ENCODE measurements at places on chromosomes 3 and 15.

- DNase-seq: no peak
Observed at GRCh38 chr3:157405457-157405856, 31.2 kb upstream of the PTX3 start.

GRCh38 chr3:120908795-120909601, 993 bp downstream of the STXBP5L start:
- no peak for DNase-seq

DNA sequence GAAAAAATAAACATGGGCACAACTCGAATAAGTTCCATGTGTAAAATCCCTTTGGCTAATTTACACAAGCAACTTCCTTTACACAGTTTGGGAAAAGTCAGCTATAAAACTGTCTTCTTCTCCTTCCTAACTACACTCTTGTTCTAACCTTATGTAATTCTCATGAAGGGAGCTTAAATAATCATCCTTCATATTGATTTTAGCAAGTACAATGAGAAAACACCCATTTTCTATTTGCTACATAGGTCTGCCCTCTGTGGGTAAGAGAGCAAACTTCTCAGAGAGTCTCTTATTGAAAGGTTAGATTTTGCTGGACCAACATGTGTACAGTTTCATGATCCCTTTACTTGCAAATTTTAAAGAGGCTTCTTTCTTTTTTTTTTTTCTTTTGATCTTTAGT, 398.5 kb downstream of the ROBO1 start:
- no peak for DNase-seq

DNA sequence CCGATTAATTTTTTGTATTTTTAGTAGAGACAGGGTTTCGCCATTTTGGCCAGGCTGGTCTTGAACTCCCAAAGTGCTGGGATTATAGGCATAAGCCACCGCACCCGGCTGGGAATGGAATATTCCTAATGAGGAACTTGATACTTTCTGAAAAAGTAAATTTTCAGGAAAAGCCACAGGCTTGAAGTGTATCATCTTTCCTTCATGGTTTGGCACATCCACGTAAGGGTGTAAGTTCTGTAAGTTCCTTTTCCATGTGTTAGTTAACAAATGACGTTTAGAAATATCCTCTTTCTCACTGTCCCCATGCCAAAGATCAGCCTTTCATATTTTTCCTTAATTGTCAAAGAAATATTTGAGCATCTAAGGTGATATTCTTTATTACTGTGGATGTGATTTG, 24.9 kb downstream of the TMEM45A start:
- no peak for DNase-seq

GRCh38 chr3:55059027-55059629, 131.3 kb upstream of the LRTM1 start:
- DNase-seq: no peak

GRCh38 chr3:52068055-52068571, 11.7 kb upstream of the DUSP7 start:
- no peak for DNase-seq

- DNase-seq: no peak
Observed at GRCh38 chr3:174266476-174266875, 592.7 kb upstream of the NAALADL2 start.

GRCh38 chr3:41662288-41662687, 299.6 kb downstream of the ULK4 start:
- DNase-seq: no peak

DNA sequence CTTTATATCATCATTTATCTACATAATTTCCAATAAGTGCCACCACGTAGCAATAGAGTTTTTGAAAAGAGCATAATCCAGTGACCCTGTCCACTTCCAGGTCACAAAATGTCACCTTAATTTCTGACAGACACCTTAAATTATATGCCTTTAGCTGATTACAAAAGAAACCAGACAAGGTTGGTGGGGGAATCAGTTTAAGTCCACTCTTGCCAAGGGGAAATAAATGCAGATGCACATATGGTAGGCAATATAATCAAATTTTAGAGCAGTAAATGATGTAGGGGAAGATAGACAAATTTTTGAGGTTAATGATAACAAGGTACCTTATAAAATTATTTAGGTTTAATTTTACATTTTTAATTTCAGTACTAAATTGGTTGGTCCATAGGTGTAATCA, 253.5 kb downstream of the ZIC1 start:
- no peak for DNase-seq

DNA sequence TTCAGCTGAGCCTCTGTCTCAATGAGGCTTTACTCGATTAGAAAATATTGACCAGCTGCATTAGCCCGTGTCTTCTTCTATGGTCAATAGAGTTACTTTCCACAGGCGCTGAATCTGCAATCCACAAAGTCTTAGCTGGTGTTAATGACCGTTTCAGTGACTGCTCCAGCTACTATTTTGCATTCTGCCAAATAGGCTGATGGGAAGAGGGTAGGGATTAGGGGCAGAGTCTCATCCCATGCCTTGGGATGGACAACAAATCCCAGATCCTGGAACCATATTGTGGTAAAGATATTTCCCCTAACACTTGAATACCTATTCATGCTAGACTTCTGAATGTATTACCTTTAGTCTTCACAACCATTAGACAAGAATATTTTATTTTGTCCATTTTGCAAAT, 29.5 kb upstream of the MAGI1 start:
- no peak for DNase-seq

DNA sequence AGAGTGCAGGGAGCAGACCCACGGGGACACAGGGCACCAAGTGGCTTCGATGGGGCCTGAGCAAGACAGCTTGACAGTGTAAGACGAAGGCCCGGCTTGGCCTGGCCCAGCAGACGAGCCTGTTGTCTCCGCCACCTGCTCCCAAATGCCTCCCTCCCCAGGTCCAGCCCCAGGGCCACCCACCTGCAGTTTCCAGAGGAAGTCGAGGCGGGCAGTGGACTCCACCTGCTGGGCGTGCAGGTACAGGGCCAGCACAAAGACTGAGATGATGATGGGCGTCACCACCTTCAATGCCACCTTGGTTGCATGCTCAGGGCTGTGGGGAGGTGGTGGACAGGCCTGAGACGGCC, 94.1 kb downstream of the SEC22A start:
- DNase-seq: no peak

DNA sequence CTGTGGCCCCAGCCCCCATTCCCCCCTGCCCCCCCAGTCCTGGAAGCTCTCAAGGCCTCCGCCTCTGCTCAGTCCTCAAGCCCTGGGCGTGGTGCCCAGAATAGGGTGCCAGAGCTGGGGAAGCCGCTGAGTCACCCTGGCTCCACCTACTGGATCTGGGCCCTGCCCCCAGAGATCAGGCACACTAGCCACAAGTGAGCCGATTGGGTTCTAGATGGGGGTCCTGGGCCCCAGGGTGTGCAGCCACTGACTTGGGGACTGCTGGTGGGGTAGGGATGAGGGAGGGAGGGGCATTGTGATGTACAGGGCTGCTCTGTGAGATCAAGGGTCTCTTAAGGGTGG, 5.7 kb downstream of the EIF4G1 start:
- no peak for DNase-seq

- no peak for DNase-seq
Observed at GRCh38 chr3:174540116-174540908, 318.8 kb upstream of the NAALADL2 start.

GRCh38 chr15:47885920-47886319, 168.6 kb downstream of the SEMA6D start:
- no peak for DNase-seq

- no peak for DNase-seq
Observed at GRCh38 chr15:77839456-77839855, 206.7 kb upstream of the LINGO1 start.

GRCh38 chr3:29381595-29381994, 100.7 kb downstream of the RBMS3 start:
- no peak for DNase-seq

DNA sequence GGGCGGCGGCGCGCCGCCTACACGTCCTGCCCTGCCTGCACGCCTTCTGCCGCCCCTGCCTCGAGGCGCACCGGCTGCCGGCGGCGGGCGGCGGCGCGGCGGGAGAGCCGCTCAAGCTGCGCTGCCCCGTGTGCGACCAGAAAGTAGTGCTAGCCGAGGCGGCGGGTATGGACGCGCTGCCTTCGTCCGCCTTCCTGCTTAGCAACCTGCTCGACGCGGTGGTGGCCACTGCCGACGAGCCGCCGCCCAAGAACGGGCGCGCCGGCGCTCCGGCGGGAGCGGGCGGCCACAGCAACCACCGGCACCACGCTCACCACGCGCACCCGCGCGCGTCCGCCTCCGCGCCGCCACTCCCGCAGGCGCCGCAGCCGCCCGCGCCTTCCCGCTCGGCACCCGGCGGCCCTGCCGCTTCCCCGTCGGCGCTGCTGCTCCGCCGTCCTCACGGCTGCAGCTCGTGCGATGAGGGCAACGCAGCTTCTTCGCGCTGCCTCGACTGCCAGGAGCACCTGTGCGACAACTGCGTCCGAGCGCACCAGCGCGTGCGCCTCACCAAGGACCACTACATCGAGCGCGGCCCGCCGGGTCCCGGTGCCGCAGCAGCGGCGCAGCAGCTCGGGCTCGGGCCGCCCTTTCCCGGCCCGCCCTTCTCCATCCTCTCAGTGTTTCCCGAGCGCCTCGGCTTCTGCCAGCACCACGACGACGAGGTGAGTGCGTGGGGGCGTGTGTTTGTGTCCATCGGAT, 602 bp downstream of the TRIM71 start:
- DNase-seq: no peak

DNA sequence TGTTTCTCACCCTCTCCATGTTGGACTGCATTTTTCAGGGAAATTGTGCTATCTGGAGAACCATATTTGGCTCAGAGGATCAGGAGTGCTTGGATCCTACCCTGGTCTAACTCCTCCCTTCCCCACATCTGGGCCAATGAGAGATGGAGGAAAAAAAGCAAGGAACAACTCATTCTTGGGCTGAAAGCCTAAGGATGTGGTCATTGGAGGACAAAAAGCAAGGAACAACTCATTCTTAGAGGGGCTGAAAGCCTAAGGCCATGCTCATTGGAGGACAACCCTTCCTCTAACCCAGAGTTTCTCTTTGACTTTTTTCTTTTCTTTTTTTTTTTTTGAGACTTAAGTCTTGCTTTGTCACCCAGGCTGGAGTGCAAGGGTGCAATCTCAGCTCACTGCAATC, 48.6 kb upstream of the CHRNB4 start:
- DNase-seq: no peak

DNA sequence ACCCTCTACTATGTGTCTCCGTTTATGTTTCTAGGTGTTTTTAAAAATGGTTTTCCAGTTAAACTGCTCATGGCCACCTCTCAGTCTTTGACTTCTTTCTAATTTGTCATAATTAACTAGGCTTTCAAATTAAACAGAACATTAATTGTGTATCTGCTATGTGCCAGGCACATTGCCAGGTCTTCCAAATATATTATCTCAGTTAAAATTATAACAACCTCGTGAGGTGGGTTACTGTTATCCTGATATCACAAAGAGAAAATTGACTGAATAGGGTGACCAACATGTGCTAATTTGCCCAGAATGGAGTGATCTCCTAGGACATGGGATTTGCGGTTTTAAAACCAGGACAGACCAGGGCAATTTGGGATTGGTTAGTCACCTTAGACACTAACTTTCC, 222.4 kb upstream of the TLE3 start:
- no peak for DNase-seq
